Stimulated activated CD4-positive, alpha-beta T cell treated with anti-CD3 and anti-CD28 coated beads, TNF-alpha, amount 100 ng/mL, for 1 hour (primary cell): ENCODE measurements at places on chromosomes 13 and 19.

DNA sequence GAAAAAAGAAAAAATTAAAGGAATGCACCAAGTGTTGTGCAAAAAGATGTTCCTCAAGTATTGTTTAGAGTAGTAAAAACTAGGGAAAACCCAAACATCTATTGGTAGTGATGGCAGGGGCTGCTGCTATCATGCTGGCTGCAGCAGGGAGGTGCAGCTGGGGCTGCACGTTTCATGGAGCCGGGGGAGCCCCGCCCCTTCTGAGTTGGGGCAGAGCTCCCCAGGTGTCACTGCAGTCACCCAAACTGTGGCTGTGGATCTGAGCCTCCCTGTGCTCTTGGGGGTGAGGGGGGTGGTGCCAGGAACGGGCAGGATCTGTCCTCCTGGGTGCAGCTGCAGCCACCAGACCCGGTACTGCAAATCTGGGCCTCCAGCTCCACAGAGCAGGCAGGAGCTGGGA lies 11.5 kb upstream of the UBE2S start:
- no peak for DNase-seq

DNA sequence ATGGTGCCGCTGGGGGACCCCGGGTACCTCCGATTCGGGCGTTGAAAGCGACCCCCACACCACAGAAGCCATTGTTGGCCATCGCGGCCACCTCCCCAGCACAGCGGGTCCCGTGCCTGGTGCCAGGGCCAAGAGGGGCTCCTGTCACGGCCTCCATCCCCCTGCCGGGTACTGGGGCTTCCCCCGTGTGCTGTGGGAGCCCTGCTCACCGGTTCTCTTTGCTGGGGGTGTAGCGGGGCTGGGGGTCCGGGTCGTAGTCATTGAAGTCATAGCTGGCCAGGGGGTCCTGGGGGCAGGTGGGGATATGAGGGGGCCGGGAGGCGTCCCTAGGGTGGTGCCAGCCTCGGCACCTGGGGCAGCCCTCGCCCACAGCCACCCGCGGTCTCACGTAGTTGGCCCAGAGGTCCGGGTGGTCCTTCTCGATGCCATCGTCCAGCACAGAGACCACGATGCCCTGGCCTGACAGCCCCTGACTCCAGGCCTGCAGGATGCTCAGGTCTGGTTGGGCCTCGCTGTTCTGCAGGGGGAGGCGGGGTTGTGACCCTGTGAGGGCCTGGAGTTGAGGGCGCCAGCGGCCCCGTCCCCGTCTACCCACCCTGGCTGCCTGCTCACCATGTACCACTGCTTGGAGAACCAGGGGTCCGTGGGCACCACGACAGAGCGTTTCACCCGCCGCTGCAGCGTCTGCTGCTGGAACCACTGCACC lies 2.4 kb downstream of the PCSK4 start:
- DNase-seq, result no peak

GRCh38 chr19:38223617-38224013 lies 407 bp downstream of the DPF1 start:
- no peak for DNase-seq

DNA sequence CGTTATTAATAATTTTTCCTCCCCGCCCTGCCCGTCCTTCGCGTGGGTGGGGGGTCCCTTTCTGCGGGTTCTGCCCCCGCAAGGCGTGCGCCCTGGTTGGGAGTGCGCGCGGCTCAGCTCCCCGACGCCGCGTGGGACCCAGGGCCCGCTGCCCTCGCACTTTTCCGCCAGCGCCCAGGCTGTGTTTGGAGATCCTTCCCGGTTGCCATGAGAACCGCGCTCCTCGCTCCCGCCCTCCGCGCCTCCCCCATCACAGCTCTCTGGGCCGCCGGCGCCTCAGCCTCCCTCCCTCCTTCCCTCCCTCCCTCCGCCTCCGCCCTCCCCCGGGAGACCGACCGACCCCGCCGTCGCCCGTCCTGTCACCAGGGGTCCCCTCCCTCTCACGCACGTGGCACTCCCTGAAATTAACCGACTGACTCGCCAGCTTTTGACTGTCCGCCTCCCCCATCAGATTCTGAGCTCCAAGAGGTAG lies 2.4 kb upstream of the SSBP4 start:
- DNase-seq, result no peak

- no peak for DNase-seq
Observed at GRCh38 chr13:53098455-53098854, 69.8 kb downstream of the OLFM4 start.

DNA sequence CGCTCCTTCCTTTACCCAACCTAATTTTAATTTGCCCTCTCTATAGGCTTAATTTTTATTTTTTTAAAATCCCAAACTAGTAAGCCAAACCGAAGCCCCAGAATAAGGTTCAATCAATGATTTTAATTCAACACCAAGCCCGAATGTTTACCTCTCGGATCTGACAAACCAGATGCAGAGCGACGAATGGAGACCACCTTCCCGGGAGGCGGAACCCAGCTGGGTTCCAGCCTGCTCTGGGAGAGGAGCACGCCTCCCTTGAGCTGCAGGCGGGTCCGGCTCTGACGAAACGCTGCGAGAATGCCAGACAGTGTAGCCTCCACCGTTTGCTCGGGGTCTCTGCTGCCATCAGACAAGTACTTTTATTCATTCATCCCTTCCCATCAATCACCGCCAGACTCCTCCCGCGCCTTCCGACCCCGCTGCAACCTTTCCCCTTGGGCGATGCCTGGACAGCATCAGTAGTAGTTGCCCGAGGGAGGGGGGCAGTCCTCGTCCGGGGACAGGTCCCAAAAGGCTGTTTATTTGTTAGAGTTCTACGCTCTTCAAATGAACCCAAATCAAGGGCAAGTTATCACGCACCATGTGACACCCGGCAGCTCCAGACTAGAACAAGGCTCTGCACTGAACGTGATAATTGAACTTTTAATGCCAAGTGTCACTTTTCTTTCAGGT lies 752 bp upstream of the EDNRB start:
- no peak for DNase-seq

GRCh38 chr13:99505814-99506269 lies 4.6 kb downstream of the TM9SF2 start:
- DNase-seq, result no peak

DNA sequence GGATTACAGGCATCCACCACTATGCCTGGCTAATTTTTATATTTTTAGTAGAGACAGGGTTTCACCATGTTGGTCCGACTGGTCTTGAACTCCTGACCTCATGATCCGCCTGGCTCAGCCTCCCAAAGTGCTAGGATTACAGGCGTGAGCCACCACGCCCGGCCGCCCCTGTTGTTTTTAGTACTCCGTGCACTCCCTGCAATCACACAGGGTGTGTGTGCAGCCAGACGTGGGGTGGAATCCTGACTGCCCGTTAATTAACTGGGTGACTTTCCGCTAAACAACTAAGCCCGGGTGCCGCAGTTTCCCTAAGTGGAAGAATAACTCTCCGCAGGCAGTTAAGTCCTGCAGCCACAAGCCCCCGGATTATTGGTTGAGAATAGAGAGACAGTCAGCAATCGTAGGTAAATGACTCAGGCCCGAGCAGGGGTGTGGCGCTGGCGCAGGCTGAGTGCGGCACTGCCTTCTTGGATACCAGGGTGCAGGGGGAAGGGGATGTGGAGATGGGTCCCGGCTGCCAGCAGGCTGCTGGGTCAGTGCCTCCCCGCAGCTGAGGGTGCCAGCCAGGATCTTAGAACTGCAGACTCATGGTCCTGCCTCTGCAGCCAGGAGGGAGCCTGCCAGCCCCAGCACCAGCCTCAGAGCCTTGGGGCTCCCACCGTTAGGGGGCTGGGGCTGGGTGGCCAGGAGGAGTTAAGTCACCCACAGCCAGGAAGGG lies 6.1 kb upstream of the FXYD3 start:
- DNase-seq, result no peak

DNA sequence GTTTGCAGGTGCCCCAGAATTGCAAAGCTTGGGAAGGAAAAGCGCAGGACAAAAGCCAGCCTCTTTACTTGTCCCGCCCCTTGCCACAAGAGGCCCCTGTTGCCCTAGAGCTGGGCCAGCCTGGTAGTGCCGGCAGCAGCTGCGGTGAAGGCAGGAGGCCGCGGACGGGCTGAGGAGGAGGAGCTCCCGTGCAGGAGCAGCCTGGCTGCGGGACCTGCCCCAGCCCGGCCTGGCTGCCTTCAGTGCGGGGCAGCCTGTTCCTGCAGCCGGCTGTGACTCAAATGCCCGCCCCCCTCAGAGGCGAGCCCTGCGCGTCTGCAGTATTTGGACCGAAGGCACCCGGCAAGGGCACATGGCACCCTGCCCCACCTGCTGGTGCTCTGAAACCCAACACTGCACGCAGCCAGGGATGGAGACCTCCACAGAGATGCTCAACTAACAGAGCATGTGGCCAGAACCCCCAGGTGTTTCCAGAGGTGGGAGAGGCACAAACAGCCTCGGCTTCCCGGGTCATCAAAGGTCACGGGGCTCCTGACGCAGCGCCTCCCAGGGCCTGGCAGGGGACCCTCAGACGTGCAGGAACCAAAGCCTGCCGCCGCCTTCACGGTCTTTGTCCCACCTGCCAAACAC lies 29.7 kb downstream of the NAXD start:
- no peak for DNase-seq

GRCh38 chr13:101026736-101027398 lies 352.3 kb upstream of the TMTC4 start:
- no peak for DNase-seq

GRCh38 chr19:35220315-35220921 lies 8.1 kb downstream of the FAM187B start:
- no peak for DNase-seq

GRCh38 chr19:1038978-1039645 lies 795 bp upstream of the ABCA7 start:
- no peak for DNase-seq

- DNase-seq, result no peak
Observed at GRCh38 chr19:57241176-57241575, 744 bp downstream of the ZNF805 start.

DNA sequence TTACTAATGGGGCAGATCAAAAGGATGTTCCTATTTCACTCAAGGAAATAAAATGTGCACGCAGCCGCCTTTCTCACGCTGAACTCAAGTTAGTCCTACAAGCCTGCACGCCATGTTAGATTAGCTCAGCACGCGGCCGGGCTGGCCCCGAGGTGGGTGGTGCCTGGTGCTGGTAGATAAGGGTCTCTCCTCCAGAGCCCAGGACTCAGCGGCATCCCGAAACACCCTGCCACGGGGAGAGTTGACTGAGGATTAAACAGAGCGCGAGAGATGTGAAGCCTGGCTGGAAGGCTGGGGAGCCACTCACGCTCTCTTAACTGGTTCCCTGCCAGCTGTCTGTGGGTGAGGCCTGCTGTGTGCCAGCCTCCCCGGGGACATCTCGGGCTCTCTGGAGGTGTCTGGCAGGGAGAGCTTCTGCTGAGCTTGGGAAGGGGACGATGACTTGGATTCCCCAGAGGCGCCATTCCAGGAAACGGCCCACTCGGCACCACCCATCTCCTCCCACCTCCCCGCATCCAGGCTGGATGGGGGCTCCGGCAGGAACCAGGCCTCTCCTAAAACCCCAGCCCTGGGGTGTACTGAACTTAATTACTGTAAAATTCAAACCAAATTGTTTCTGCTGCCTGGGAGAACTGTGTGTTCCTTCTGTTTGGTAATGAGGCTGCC lies 122.2 kb downstream of the KDM4B start:
- no peak for DNase-seq

- DNase-seq, result no peak
Observed at GRCh38 chr13:102392481-102393209, 9.2 kb downstream of the FGF14 start.

GRCh38 chr13:75307370-75307949 lies 174.5 kb downstream of the TBC1D4 start:
- DNase-seq, result no peak

- DNase-seq, result no peak
Observed at GRCh38 chr19:1116726-1117581, 13.2 kb downstream of the GPX4 start.

GRCh38 chr13:36217456-36217855 lies 3.1 kb upstream of the SOHLH2 start:
- DNase-seq, result no peak

GRCh38 chr19:33988601-33989000 lies 183.7 kb upstream of the LSM14A start:
- DNase-seq, result no peak

GRCh38 chr19:1264801-1265614 lies 4.1 kb upstream of the CIRBP start:
- no peak for DNase-seq

DNA sequence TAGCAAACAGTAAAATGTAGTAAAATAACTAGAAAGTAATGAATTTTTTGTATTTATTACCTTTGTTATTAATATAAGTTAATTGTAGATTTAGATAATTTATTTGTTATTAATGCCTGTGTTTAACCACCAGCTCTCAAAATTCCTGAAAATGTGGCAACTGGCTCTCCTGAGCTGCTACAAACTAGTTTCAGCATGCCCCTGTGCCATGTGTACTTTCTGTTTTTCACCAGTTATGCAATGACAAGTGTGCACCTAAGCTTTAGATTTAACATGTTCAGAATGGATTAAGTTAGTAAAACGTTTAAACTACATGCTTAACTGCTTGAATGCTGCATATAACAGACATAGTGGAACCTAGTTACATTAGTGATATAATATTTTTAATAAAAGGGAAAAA lies 88.1 kb downstream of the POSTN start:
- DNase-seq, result no peak

DNA sequence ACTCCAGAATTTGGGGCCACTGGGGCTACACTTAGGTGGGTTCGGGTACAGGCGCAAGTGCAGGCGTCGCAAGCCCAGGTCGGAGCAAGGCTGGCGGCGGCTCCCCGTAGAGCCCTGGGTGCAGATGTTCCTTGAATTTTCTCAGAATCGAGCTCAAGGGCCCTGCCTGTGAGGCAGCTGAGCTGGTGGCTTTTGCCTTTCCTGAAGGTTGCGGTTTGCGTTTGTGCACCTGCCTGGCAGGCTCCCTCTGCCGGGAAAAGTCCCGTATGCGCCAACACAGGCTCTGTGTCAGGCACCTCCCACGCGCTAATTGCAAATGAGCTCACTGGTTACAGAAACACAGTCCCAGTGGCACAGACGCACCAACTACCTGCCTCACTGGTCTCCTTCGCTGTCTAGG lies 5.9 kb downstream of the DOHH start:
- DNase-seq, result no peak

DNA sequence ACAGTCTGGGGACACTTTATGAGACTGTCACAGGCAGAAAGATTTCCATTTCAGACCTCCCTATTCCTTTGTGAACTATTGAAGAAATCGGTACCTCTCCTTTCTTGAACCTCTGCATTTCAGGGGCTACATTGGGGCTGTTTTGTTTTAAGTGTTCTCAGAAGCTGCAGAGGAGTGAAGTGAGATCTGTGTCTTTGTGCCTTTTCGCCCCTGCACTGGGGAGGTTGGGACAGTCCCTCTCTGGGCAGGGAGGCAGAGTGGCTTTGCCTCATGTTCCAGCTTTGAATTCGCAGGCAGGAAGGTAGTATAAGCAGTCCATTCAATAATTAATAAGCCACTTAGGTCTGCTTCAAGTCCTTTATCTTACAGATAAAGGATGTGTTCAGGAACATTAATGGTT lies 9.5 kb upstream of the AMER2 start:
- DNase-seq, result no peak

- DNase-seq, result no peak
Observed at GRCh38 chr13:98941126-98941525, 36.7 kb downstream of the DOCK9 start.

DNA sequence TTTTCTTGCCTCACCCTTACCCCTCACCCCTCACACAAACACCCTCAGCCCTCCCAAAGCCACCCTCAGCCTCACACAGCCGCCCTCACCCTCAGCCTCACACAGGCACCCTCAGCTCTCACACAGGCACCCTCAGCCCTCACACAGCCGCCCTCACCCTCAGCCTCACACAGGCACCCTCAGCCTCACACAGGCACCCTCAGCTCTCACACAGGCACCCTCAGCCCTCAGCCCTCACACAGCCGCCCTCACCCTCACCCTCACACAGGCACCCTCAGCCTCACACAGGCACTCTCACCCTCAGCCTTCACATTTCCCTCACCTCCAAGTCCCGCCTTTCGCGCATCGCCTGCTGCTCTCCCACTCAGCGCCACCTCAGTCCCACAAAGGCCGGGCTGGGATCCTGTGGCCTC lies 287 bp upstream of the ZSCAN22 start:
- no peak for DNase-seq
